Omental fat pad (tissue), 4 donors: ENCODE measurements at places on chromosomes 2 and 18.

- no peak for DNase-seq
Observed at GRCh38 chr18:12577848-12578247, 80.1 kb downstream of the SPIRE1 start.

DNA sequence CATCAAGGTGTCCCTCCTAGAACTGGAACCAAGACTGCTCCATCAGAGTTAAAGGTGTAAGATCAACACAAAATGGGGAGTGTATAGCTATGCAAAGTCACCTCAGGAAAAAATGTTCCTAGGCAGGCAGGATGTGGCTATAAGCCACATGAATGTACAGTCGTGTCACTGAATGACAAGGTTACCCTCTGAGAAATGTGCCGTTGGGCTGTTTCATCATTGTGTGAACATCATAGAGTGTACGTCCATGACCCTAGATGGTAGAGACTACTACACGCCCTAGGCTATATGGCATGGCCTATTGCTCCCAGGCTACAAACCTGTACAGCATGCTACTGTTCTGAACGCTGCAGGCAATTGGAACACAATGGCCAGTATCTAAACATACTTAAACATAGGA, 24.5 kb downstream of the TYMS start:
- no peak for DNase-seq

DNA sequence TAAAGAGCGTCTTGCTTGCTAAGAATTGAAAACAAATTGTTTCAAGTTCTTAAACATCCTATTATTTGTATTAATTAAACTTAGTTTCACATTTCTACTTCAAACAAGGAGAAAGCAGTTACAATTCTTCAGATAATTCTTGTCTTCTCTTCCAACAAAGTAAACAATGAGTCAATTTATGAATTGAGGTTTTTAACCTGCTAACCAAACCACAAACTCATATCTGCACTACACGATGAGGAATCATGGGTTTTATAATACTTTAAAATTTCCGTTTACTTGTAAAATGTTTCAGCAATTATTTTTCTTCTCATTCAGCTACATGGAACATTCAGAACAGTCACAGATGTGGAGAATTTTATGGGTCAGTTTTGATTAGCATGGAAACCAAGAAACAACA, 114.2 kb downstream of the SPIRE1 start:
- DNase-seq, result no peak

DNA sequence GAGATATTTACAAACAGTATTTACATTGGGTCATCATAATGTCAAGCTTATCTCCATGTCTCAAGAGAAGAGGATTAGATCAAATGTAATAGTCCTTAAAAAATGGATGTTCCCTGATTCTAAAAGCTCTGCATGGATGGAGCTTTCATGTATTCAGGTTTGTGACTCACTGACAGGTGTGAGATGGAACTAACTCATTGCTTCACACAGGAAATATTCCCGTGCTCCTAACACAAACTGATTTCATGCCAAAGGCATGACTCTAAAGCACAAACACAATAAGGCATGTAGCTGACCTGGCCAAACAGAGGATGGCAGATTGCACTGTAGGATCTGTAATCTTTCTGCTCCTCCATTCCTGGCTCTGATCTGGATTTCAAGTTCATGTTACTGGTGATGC, 110.0 kb downstream of the ALK start:
- DNase-seq, result no peak

DNA sequence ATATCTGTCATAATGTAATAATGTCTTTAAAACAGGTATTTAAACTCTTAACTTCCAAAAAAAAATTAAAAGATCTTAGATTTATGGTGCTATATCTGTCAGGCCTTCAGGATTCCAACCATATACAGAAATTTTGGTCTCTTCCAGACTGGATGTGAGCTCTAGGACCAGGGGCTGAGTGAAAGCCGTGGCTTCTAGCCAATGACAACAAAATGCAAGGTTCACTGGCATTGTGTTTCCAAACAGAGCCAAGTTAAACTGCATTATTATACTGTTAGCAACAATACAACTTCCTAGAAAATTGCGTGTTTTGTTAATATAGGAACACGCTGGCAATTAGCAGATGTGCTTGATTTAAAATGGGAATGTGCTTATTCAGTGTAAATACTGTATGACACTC, 809.8 kb upstream of the SOX11 start:
- no peak for DNase-seq

DNA sequence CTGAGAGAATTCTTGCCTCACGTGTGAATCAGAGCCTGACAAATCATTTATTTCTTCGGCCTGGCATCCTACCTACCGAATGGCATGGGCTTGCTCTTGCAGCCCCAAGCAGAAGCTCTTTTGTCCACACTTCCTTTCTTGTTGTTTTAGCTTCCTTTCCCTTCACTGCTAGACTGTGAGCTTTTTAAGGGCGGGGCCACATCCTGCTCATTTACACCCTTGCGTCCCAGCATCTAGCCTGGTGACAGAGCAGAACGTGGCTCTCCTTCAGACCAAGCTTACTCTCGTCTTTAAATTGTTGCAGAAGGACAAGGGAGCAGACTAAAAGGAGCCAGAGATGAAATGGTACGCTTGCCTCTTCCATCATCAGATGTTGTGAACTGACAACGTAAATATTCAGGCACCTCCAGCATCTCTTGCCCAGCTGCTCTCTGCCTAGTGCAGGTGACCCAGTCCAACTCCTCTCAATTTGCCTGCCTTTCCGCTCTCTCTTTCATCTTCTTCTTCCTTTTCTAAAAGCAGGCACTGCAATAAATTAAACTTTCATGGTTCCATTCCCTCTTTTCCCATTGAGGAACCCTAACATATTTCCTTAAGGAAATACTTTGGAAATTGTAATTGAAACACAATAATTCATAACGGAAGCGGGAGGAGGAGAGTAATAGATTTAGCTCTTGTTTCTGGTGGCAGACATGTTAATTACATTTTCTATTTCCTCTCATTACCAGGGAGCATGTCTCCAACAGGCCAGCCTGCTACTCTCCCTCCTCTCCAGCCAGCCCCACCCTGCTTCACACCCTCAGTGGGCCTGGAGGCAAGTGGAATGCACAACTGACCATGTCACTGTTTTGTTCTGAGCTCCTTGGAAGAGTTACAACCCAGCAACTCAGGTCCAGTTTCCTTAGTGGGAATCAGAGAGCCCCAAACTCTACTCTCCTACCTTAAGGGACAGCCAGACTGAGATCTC, 228.1 kb upstream of the TRIB2 start:
- DNase-seq, result no peak

DNA sequence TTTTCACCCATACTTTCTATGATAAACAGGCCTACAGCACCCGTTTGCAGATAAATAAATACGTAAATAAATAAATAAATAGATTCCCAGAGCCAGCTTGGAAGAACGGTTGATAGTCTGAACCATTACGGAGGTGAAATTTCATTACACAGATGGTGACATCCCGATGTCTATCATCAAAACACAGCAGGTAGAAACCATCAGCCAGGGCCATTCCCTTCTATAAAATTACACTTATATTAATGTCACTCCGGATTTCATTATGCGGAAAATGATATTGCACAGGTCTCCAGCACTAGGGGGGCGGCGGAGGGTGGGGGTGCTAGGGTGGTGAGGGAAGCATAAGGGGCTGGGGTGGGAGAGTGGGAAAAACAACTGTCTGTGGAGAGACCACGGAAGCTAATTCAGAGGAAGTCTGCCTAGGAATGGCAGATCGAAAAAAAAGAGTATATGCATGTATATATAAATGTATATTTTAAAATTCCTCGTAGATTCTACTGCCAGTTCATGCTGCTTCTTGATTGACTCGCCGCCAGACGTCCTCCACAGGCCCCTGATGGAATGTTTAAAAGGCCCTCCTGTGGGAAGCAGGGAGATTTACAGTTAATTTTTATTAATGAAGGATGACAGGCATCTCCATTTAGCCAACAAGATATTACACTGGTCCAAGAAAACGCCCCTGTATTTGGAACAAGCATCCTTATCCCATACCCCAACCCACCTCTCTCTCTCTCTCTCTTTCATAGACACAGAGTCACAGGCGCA, 1906.0 kb upstream of the PIK3C3 start:
- no peak for DNase-seq

DNA sequence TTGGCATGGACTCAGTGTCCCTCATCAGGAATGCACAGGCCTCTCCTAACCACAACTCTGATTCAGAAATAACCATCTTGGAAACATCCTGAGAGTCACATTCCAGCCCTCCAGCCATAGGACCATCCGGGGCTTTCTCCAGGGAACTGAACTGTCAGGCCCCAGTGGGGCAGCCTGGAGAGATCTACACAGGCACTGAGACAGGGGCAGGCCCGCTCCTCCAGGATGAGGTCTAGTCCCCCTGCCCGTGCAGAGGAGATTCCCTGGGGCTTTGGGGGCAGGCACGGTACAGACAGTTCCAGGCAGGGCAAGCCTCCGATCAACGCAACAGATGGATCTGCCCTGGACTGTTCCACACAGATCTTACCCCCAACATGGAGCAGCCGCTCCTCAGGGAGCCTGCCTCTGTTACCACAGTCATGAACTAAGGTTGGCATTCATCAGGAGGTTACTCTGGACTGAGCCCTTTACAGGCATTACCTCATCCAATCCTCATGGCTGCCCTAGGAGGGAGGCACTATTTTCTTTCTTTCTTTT, 12.0 kb downstream of the KCNK3 start:
- DNase-seq, result no peak

DNA sequence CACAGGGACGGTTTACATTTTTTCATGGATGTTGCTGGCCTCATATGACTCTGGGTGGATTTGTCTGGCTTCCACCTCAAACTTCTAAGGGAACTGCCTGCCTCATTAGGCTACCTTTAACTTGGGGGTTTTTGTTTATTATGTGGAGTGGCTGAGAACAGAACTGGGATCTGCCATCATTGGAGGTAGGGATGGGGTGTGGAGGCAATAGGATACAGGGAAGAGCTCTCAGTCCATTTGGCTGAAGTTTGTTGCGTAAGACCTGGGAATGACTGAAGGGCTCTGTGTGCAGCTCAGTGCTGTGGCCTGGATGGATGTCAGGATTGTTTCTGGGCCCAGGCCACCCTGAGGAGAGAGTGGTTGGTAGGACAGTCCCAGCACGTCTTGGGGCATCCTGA, 31.2 kb downstream of the ASB1 start:
- DNase-seq, result no peak

DNA sequence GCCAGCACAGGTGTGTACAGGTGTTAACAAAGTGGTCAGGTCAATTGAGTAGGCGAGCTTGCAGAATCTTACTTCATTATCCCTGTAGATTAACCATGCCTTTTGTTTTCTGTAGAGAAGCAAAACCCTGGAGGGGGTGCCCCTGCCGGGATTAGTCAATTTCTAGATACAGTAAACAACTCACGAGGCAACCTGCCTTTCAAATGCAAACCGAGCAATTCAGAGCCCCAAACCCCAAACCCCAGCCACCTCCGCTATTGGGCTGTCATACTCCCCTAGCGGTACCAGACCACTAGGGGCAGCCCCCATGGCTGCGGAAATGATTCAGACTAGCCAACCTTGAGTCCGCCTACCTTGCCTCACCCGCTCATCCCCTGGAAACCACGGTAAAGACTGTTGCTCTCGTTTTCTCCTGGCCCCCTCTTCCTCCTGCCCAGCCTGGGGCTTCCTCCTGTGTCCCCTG, 61.4 kb upstream of the KIF5C start:
- DNase-seq, result no peak

DNA sequence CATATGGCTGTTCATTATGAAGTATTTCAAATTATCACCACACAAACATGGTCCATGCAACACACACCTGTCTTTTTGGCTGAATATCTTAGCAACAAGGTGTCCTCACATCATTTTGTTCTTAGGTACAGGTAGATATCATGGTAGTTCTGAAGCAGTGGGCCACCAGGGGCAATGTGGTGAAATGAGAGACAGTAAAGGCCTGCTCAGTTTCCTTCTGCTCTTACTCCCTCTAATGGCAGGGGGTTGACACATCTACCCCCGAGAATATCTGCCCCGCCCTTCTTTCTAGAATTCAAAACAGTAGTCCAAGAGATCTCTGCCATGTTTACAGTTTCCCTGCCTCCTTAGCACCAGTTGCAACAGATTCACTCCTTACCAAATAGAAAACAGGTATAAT, 147.0 kb upstream of the KLHL14 start:
- DNase-seq, result no peak

GRCh38 chr2:67667054-67667908, 270.1 kb downstream of the ETAA1 start:
- DNase-seq, result no peak

- no peak for DNase-seq
Observed at GRCh38 chr2:50556934-50557575, 474.9 kb downstream of the NRXN1 start.

DNA sequence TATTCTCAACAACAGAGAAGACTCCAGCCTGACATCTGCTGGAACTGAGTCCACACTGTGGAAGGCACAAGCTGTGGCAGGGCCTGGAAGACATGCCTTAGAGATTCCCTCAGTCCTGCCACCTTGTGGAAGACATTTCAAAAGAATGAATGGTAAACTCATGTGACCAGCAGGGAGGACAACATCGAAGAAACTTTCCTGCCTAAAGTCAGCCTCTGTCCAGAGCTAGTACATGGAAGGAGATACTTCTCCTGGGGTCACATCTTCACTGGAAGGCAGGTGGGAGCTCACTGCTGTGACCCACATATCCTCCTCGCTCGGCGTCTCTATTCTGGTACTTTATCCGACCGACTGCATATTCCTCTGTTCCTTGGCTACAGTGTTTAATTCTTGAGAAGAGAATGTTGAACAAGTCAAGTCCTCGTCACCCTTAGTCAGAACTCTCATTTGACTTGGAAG, 59.5 kb downstream of the PUM2 start:
- no peak for DNase-seq

- DNase-seq, result no peak
Observed at GRCh38 chr2:71554706-71555056, 101.3 kb downstream of the DYSF start.

DNA sequence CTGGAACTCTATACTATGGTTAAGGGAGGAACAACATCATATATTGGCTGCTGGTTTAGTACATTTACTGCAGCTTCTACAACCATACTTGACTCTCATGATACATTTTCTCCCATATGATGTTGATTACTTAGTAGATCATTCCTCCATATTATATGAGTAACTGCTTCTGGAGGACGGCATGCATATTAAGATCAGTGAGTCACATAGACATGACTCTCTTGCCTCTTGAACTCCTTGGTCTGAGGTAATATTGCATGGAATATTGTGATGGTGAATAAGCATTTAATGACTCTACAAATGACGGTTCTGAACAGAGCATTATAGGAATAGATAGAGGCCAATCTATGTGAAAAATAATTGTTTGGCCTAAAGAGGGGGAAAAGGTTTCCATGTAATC, 418.8 kb upstream of the SPHKAP start:
- no peak for DNase-seq

- DNase-seq, result no peak
Observed at GRCh38 chr2:207123335-207123744, 42.4 kb downstream of the KLF7 start.

DNA sequence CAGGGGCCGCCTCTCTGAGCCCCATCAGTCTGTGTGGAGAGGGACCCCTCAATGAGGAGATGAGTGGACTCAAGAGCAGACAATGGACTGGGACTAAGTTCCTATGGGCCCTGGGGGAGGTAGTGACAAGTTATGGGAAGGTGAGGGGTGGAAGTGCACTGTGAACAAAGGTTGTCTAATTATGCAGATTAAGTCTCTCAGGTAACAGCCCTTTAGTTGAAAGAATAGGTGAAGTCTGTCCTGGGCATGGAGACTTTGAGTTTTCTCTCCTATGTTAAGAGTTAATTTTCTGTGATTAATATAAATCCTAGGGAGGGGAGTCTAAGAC, 243.8 kb downstream of the FAM210A start:
- DNase-seq, result no peak

GRCh38 chr2:222730366-222730999, 59.0 kb downstream of the MOGAT1 start:
- DNase-seq, result no peak

- DNase-seq, result no peak
Observed at GRCh38 chr18:31380912-31381311, 4.3 kb downstream of the DSG4 start.

GRCh38 chr18:74390900-74391299, 66.2 kb downstream of the DIPK1C start:
- DNase-seq, result no peak
